ENCODE measurements at places on chromosomes 6 and 20.

DNA sequence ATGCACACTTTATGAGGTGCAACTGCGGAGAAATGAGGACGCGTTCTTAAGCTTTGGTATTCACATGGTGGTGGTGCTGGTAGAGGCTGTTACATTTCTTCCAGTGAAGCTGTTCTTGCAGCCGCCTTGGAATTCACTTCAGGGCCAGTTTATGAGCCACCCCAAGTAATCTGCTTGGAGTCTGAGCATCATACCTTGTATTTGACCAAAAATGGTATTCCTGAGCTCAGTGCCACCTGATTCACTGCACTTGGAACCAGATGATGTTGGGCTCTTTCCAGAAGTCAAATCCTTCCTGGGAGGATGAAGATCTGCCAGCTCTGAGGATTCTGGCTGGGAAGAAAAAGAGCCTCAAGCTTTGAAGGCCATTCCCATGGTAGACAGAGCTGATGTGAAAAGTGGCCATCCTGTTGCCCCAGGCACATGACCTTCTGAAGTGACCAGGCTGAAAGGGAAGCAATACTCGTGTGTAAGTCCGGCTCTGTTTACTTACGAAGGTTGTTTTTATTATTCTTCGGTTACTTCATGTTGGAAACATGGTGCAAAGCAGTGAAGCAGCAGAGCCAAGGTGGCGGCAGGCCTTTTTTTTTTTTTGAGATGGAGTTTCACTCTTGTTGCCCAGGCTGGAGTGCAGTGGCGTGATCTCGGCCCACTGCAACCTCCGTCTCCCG lies 7.7 kb downstream of the MANBAL start:
- DNase-seq, result peak; percentile 25

DNA sequence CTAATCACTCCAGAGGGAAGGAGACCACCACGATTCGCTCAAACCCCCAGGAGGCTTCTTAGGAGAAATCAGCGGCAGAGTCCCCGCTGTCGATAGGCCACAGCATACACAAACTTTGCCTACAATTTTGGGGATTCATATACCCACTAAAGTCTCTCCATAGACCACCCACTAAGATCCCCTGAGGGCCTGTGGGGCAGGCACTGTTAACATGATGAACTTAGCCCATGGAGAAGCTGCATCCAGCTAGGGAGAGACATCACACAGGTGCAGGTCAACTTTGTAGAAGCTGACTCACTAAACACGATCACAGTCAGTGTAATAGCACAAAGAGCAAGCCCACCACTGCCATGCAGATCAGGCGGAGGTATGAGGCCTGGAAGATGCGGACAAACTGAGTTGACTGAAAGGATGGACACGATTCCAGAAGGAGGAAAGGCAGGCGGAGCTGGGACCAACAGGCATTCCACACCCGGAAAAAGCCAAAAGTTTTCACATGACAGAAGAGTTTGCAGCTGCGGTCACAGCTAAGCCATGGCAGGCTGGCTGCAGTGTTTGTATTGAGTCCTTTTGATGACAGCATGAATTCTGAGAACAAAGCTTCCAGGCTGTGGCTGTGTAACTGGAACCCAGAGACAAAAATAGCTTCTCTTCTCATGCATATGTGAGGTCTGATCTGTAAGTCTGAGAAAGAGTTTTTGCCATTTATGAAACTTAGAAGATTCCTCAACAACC lies 75.7 kb upstream of the QKI start:
- peak; percentile 99 for DNase-seq

- DNase-seq, result no peak
Measured at GRCh38 chr6:124539096-124539495, 423.1 kb upstream of the RNF217 start.

DNA sequence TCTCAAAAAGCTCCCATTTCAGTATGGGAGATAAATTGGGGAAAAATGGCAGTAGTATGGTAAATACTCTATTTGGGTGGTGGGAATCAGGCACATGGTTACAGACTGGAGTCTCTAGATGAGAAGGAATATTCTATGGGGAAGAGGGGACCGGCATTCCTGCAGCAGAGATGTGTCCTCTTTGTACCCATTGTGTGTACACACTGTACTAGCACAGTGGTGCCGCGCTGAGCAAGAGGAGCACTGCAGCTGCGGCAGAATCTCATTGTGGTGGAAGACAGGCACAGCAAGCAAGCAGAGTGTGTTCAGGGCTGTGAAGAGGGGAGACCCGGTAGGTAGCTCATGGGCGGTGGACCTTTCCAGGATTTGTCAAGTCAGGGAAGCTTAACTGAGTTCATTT lies 13.0 kb downstream of the AFDN start:
- DNase-seq, result peak; percentile 85

DNA sequence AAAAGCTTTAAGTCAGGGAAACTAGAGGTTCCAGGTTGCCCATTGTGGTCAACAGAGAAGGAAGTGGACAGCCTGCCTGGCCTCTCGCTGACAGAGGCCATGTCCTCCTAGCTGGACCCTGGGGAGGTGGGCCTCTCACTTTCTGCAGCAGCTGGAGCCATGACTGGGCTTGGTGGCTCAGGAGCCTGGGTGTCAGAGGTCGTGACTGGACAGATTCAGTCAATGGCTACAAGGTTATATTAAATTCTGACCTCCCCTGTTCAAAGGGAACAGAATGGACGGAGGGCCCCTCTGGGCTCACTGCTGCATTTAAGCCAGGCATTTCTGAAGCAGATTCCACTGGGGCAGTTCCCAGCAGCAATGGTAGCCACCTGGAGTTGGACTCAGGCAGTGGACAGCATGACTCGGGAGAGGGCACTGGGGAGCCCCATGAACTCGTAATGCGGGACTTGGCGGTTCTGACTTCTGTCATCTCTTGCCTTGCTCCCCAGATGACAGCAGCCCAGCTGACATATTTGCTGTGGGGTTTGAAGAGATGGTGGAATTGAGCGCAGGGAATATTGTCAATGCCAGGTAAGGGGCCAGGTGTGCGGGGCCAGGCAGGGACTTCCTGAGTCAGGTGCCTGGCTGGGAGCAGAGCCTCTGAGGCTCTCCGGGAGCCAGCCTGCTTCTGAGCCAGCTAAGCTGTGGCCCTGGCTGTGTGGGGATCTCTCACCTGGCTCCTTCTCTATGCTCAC lies 86.7 kb downstream of the SYNJ2 start:
- no peak for DNase-seq

DNA sequence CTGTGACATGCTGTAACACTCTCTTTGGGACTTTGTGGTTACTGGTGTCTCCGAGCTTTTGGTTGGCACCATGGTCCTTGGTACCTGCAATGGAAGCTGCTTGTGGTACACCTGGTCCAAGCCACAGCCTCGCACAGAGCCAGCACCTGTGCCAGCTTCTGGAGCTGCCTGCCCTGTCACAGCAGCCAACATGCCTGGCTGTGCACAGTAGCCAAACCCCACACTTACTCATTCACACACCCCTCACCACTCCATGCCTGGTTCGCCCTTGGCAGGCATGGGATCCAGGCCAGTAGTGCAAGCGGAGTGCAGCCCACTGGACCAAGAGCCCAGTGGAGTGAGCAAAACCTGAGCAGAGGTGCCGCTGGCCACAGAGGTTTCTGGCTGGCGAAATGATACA lies 459.9 kb downstream of the TBC1D32 start:
- no peak for DNase-seq

DNA sequence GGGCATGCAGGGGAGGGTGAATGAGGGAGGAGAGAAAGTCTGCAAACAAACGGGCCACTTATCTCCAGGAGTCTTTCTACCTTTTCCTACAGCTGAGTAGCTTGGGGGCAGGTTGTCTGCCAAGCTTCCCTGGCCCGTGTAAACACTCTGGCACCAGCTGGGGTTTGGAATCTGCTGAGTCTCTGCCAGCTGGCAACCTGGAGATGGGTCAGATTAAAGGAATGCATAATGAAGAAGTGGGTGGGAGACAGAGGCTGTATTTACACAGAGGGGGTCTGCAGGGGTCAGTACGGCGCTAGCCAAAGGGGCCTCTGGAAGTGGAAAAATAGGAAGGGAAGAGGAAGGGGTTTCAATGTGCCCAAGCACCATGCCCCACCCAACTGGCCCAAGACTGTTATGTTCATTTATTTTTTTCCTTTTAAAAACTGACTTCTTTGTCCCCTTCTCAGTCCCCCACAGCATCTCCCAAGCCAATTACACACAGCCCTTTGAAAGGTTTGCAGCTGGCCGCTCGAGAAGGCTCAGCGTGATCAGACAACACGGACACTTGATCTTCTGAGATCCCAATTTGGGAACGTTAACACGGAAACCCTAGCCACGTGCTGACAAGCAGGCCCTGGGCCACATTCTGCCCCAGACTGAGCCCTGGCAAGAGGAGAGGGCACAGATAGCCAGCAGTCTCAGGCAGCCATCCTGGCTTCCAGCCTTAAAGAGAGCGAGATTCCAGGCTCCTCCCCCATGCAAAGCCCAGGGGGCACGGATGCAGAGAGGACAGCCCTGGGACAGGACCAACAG lies 25.2 kb downstream of the TRAM2 start:
- peak; percentile 42 for DNase-seq

- no peak for DNase-seq
Measured at GRCh38 chr6:85432554-85432953, 17.3 kb upstream of the NT5E start.

DNA sequence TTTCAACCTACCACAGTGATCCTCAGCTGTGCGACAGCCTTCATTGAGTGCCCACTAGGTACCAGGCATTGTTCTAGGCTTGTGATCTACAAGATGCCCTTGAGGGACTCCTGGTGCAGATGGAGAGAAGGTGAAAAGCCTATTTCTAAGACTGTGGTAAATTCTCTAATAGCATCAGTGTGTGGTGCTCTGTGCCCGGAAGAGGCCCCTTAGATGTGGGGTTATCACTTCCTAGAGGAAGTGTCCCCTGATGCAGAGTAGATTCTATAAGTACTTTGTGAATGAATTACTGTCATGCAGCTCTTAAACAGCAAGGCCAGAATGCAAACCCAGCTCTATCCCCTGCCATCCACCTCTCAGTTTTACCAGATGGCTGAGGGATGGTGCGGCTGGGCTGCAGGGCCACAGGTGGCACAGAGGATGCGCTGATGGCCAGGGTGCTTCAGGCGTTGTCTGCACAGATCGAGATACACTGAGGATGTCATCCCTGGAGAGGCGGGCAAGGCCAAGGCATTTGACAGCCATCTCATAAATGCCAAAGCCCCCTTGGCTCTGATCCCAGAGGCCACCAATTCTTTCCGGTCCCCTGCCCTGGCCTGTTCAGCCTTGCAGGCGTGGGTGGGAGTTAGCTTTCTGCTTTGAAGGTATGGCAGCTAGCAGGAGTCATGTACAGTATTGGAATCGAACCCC lies 96.7 kb downstream of the TOX2 start:
- DNase-seq, result no peak

- no peak for DNase-seq
Measured at GRCh38 chr6:72083976-72084375, 197.6 kb downstream of the RIMS1 start.

DNA sequence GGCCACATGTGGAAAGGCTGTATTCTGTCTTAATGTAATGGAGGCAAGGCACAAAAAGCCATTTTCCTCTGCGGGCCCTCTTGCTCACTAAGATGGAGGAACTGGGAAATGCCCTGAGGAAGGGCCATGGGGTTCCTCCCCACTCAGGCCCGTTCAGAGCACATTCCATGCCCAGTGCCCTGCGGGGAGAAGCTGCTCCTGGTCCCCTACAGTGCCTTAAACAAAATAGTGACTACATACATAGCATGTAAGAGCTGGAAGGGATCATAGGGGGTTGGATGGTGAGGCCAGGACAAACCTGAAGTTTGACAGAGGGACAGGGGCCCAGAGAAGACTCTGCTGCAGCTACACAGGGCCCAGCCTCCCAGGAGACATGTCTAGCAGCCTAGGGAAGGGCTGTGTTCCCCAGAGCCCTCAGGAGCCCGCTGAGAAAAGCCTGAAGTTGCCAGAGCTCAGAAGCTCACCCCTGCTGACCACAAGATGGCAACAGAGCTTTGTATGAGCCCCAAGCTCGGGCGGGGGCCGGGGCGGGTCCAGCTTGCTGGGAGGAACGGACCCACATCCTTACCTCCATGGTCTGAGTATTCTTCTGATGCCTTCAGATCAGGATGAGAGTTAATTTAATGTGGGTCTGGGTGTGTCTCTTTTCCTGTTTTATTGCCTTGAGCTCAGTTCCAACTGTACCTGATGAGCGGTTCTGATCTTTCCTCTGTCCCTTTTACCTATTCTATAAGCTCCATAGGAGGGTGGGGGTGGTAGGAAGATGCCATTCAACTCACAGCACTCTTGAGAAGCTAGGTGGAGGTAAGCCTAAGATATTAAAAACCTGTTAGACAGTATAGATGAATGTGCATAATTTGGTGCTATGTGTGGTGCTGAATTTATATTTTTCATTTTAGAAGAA lies 242.9 kb downstream of the CDC5L start:
- DNase-seq, result peak; percentile 29

GRCh38 chr6:73752943-73753342 lies 56.9 kb downstream of the CD109 start:
- DNase-seq, result no peak

DNA sequence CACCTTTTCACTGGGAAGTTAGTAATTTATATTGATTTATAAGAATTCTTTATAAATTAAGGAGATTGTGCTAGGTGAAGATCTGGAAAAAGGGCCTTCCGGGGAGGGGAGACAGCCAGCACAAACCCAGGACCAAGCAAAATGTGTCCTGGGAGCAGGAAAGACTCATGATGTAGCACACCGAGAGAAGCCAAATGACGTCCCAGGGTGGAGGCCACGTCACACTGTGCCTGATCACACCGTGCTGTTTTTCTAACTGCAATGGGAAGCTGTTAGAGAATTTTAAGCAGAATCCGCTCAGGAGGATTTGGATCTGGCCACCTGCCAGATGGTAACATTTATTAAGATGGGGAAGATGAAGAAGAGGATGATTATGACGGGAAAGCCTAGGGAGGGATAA lies 72.7 kb upstream of the AKAP12 start:
- DNase-seq, result no peak

DNA sequence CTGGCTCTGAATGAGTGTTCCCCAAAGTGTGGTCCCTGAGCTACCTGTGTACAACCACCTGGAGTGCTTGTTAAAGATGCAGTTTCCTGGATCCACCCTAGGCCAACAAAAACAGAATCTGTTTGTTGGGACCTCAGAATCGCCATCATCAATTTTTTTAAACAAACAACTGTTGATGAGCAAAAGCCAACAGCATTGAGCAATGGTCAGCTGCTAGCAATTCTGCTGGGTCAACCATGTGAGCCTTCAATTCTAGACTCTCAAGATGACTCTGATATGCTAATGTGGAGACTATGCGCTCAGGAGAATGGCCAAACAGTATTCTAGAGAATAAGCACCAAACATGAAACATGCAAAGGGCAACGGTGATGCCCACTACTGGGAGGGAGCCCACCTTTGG lies 64.4 kb upstream of the IYD start:
- no peak for DNase-seq

- no peak for DNase-seq
Measured at GRCh38 chr6:9583753-9584352, 831.0 kb downstream of the TFAP2A start.

DNA sequence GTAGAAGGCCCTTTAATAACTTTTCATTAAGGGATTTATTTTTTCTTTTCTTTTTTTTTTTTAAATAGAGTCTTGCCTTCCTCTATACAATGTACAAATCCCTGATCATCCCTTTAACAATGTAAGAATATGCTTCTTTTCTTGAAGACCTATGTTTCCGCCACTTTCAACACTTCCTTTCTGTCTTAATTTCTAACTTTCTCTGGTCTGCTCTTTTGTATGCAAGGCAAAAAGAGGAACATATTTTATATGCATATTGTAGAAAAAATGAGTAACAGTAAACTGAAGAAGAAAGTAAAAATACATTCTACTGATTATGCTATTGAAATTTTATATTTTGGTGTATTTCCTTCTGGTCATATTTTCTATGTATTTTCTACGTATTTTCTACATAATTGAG lies 484.7 kb downstream of the TFAP2B start:
- no peak for DNase-seq

GRCh38 chr6:75492386-75493153 lies 1.0 kb downstream of the FILIP1 start:
- DNase-seq, result no peak

All from pons (tissue), 1 donor.